ENCODE measurements at places on chromosomes 12 and 14.

DNA sequence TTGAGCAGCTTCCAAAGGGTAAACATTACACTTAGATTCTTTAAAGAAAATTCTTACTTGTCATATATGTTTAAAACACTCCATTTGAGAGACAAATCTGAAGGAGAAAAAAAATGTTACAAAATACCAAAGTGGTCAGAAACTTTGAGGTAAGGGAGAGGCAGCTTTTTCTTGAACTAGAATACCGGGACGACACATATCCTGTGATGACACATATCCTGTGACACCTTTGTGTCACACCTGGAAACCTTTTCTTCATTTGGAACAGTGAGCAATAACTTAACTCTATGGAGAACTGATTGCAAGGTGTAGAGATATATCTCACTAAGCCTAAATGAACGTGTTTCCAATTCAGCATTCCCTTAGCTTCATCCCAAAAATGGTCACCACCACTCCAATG, 4.6 kb upstream of the GRIN2B start:
- DNase-seq: no peak

GRCh38 chr12:19194963-19195362, 65.4 kb downstream of the PLEKHA5 start:
- no peak for DNase-seq

DNA sequence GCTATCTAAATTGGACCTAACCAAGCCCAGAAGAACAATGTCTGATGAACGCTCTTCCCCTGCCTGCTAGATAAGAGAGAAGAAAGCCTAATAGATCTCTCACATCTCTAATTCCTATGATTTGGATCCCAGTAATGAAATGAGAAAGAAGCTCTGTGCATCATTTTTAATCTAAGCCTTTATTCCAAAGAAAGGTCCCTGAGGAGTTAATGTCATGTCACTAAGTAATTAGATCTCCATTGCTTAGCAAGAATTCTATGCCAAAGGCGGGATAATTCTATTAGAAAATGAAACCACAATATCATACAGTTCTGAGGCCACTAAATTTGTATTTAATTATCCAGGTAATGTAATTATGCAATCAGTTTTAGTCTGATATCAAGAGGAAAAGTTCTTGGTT, 74.2 kb upstream of the TMEM260 start:
- no peak for DNase-seq

GRCh38 chr12:10027311-10027710, 3.2 kb upstream of the CLEC9A start:
- no peak for DNase-seq

- DNase-seq: no peak
These were observed 72.0 kb downstream of the NIN start for GRCh38 chr14:50758945-50759344.

DNA sequence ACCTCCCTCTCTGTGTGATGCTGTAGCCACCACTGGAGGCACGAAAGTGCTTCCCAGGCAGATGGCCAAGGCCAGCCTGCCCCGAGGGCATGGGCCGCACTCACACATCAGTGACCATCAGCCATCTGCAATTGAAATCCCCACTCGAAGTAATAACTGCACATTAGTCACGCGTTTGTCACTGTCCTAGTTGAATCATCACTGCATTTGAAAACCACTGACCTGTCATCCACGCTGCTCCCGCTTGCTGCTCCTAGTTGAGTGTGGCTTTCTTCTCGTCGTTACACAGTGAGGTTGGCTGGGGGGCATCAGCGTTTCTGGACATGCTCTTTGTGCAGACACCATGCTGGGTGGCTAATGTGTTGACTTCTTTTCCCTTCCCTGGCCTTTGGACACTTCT, 176.1 kb downstream of the ADGRD1 start:
- DNase-seq: no peak

GRCh38 chr12:97520106-97520505, 57.5 kb downstream of the RMST start:
- no peak for DNase-seq
